ENCODE measurements at places on chromosomes 6 and 20. TPM values are rescaled to one million over a fixed set of nuclear protein-coding genes. Genes with fewer than 3 reads are reported as not detected.

- no peak for DNase-seq
Measured at GRCh38 chr6:136751522-136751956, 40.7 kb downstream of the MAP3K5 start.

DNA sequence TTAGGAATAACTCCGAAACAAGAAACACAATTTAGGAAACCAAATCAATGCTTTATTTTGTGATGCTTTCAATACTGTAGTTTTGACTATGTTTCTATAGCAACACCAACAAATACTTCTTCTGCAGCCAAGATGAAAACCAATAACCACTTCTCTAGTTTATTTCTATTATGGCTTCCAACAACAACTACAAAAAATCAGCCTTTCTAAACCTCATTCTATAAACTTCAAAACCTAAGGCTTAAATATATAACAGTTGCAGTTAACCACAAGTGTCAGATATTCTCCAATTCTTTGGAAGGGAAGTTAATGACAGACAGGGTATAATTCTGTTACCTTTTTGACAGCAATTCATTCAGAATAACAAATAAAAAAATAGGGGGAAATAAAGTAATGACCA, 80.9 kb downstream of the EPB41L2 start:
- DNase-seq = no peak

- DNase-seq = no peak
Measured at GRCh38 chr20:33995053-33995831, 1.5 kb downstream of the RALY start.

- DNase-seq = no peak
Measured at GRCh38 chr6:15335916-15336315, 90.0 kb downstream of the JARID2 start.

- DNase-seq = no peak
Measured at GRCh38 chr6:7196019-7196402, 88.2 kb downstream of the RREB1 start.

The TPX2 gene
- total RNA-seq = 0.97 TPM
